Uterus (tissue), 4 donors: ENCODE measurements at places on chromosomes 13 and 19.
A peak's percentile ranks its signal among the peaks of the same experiment; 100 is the strongest.

DNA sequence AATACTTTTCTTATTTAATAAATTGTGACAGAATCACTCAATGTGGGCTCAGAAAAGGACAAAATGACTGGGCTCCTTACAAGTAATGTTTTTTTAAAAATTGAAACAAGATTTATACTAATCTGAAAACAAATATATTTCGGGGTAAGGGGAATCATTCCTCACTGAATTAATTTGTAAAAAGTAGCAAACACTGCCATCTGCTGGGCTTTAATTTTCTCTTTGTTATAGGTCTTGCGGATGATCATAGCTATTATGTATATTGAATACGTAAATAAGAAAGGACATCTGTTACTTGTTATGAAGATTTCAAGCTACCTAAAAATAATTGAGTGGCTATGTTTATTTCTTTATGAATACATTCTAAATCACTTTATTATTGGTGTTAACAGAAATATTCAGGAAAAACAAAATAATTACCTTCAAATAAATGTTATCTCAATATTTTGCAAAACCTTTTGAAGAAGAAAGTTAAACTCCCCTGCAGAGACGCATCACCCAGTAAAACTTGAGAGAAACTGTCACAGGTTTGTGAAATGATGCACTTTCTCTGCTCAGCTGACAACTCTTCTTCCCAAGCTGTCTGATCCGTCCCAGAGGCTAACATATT is 17.8 kb upstream of the ENOX1 start:
- no peak for DNase-seq

- DNase-seq = peak; percentile 43
Measured at GRCh38 chr13:31775686-31776085, 36.4 kb downstream of the RXFP2 start.

DNA sequence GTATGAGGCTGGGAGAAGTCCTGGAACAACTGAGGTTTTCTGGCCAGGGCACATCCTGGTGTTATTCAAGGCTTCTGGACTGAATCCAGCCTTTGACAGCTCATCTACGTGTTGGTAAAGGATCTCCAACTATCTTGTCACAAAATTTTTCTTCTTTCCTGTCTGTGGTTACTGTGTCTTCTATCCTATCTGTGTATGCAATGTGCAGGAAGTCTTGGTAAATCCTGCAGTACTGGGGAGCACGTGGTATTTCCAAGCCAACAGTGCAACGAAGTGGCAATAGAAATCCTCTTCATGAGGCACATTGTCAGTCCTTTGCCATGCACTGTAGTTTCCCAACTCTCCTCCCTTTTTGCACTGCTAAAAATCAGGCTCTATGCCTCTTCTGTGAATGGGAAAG is 86.7 kb downstream of the ZNF100 start:
- DNase-seq = no peak

DNA sequence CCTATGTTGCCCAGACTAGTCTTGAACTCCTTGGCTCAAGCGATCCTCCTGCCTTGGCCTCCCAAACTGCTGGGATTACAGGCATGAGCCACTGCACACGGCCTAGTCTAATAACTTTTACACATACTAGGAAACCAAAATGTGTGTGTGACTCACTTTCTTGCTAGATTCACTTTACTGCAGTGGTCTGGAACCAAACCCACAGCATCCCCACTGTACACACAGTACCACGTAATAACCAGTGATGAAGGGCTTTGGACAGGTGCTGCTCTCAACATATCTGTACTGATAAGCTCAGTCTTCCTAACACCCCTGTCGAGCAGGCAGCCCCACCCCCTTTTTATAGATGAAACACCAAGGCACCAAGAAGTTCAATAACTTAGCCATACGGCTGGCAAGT is 5.1 kb downstream of the DNMT1 start:
- no peak for DNase-seq

DNA sequence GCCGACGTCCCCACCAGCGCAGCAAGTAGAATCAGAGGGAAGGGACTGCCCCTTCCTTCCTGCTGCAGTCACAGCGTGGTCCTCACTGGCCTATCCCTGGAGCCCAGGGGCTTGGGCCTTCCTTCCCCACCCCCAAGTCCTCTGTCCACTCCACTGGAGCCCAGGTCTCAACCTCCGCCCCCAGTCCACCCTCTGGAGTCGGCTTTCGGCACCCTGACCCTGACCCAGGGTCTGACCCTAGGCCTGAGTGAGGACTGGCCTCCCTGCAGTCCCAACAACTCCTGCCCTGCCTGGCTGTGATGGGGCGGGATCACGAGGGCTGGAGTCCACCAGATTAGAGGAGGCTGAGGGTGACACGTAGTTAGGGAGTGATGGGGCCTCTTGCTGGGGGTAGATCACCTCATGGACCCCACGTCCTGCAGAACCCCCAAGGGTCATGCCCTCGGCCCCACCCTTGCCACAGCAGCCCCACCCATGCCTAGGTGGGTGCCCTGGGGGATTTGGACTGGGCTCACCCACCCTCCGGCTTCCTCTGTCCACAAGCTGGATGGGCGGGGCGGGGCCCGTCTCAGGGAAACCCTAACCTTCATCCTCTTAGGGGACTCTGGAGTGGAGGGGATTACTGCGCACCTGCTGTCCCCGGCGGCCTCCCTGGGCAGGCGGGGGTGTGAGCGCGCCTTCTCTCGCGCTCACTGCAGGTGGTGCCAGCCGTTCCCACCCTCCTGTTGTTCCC is 3.8 kb downstream of the RAX2 start:
- no peak for DNase-seq

- no peak for DNase-seq
Measured at GRCh38 chr19:49125025-49125731, 5.8 kb downstream of the PPFIA3 start.

- peak; percentile 15 for DNase-seq
Measured at GRCh38 chr13:27481766-27482165, 31.4 kb upstream of the MTIF3 start.

- DNase-seq = no peak
Measured at GRCh38 chr13:21636656-21637055, 32.7 kb upstream of the MICU2 start.

DNA sequence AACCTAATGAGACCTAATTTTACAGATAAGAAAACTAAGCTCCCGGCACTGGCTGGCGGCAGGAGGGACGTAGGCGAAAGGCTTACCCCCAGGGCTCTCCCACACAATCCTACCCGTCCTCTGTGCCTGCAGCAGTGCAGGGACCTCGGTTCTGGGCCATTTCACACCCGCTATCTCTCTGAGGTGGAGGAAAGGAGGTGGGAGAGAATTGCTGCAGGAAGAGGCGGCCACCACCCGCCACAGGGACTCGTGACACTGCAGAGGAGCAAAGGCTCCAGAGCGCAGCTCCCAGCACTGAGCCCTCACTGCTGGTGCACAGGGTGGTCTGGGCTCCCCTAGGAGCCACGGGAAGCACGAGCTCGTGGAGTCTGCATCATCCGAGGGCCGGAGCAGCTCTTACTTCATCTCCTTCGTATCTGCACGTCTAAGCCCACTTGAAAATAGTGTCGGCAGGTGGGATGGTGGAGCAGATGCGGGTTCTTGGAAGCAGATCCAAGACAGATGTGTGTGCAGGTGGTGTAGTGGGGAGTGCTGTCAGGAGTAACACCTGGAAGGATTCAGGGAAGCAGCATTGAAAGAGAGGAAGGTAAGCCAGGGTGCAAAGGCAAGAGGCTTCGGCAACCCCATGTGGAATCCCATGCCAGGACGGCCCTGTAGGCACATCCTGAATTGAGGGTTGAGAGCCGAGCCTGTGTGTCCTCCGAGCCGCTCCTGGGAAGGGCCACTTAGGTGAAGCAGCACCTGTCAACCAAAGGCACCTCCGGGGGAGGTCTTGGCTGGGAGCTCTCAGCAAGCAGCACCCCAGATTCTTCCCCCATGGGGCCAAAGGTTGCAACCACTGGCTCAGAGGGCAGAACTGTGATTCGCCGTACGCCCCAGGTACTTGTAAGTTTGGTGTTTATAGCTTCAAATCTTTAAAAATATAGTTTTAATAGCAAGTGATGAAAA is 115.8 kb upstream of the SPACA7 start:
- DNase-seq = no peak

GRCh38 chr13:89988206-89988605 is 1359.3 kb upstream of the MIR17HG start:
- no peak for DNase-seq

GRCh38 chr19:48496959-48497727 is 14.5 kb downstream of the LMTK3 start:
- DNase-seq = no peak

- DNase-seq = no peak
Measured at GRCh38 chr13:80313668-80314256, 27.2 kb downstream of the SPRY2 start.

DNA sequence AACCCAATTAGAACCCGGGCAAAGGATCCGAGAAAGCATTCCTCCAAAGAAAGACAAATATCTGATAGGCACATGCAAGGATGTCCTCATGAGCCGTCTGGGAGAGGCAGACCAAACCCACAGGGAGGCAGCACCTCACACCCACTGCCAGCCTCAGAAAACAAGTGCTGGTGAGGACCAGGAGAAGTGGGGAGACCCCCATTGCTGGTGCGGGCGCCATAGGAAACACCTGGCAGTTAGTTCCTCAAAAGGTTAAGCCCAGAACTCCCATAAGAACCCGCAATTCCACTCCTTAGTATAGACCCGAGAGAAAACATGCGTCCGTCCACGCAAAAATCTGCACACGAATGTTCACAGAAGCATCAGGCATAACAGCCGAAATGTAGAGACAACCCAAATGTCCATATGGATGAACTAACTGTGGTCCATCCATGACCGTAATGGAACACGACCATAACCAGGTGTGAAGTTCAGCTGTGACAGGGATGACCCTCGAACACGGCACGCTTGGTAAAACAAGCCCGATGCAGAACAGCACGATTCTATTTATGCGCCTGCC is 7.9 kb downstream of the ZNF787 start:
- no peak for DNase-seq

GRCh38 chr19:46116121-46116520 is 8.4 kb downstream of the IGFL3 start:
- DNase-seq = no peak

DNA sequence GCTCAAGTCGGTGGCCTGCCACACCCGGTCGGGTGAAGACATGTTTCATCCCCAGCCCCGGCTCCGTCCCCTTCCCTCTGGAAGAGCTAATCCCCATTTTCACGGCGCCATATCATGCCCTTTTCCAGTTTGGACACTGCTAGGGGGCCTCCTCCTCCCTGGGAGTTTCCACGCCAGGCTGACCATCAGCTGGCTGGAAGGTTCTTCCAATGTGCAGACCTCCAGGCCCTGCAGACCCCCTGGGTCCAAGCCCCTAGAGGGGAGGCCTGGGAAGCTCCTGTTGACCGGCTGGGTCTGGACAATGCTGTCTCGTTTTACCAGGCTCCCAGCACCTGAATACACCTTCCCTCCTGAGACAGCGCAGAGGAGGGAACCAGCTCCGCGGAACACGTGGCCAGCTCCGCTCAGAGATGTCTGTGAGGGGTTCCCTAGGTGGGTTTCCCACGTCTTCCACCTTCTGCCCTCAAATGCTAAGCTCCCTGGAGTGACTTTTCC is 44.7 kb upstream of the RANBP3 start:
- DNase-seq = no peak

DNA sequence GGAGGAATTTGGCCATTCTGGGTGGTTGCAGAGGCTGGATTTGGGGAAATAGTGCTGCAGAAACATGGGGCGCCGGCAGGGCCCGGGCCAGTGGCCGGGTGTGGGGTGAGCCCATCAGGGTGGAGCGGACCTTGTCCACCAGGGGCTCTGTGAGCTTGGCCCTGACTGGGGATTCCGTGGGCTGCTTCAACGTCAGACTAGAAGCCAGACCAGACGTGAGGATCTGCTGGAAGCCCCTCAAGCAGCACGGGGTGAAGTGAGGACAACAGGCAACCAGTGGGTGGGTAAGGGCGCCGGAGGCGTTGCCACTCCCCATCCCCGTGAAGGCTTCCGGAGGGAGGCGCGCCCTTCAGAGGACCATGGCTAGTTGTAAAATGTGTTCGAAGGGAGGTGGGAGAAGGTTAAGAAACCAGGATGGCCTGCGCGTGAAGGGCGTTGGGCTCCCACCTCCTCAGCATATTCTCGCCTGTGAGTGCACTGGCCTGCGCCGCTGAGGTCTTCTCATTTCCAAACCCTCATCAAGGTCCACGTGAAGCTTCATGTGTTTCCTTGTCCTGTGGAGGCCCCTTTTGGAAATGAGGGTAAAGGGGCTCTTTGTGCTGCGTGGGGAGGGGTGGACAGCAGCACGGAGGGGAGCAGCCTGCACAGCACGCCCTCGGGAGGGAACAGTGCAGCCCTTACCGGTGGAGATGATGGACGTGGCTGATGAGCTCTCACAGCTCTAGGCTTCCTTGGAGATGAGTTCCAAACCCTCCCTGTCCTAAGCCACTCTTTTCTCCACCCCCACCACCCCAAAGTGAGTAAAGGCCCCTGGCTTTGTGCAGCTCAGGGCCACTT is 8.3 kb downstream of the TEX29 start:
- DNase-seq = no peak

DNA sequence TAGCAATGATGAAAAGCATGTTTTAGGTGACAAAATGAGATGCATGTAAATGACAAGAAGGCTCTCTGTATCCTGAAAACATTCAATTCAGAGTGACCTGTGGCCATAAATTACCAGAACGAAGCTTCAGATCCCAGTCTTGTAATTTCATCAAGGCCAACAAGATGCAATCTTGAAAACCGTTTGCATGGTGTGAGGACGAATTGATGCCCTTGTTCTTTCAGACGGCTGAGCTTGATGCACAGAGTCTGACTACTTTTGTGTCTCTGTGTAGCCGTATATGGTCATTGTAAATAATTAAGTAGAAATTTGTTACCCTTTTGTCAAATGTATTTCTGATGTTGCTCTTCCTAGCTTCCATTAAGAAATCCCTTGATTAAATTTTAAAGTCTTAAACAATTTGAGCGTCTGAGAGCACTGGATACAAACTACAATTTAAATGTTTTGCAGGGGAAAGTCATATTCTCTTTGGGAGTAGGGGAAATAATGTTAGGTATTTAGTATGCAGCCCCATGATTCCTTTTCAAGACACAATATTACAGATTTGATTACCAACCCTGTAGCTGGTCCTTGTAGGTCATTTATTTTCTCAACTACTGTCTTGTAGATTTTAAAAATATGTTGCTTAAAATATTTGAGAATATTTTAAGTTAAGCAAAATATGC is 125.8 kb upstream of the PCDH9 start:
- DNase-seq = no peak

- DNase-seq = no peak
Measured at GRCh38 chr19:8567522-8568172, 9.6 kb downstream of the MYO1F start.

DNA sequence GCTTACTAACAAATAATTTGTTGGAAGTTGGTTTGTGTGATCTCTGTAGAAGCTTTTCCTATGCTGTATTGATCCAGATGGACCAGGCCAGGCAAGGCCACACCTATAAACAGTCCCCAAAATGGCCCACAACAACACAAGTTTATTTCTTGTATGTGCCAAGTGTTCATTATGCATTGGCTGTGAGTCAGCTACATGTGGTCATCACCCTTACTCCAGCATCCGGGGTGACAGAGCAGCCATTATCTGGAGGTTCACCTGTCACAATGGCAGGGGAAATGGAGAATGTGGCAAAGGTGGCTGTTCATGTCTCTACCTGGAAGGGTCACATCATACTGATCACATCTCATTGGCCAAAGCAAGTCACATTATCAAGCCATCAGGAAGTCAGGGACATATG is 164.3 kb downstream of the DCT start:
- no peak for DNase-seq

- no peak for DNase-seq
Measured at GRCh38 chr13:88979465-88980175, 1308.4 kb downstream of the SLITRK5 start.

- peak; percentile 93 for DNase-seq
Measured at GRCh38 chr19:16608290-16608739, 19.7 kb downstream of the MED26 start.
